ENCODE measurements at places on chromosomes 13 and 19.
A peak's percentile ranks its signal among the peaks of the same experiment; 100 is the strongest.

GRCh38 chr19:14248578-14249011, 42.6 kb upstream of the ADGRL1 start:
- peak; percentile 36 for DNase-seq

- DNase-seq = no peak
Measured at GRCh38 chr13:20472531-20472930, 53.1 kb downstream of the CRYL1 start.

- DNase-seq = no peak
Measured at GRCh38 chr13:84705982-84706710, 823.9 kb upstream of the SLITRK1 start.

GRCh38 chr13:58850161-58850560, 1218.6 kb downstream of the PCDH17 start:
- DNase-seq = no peak

DNA sequence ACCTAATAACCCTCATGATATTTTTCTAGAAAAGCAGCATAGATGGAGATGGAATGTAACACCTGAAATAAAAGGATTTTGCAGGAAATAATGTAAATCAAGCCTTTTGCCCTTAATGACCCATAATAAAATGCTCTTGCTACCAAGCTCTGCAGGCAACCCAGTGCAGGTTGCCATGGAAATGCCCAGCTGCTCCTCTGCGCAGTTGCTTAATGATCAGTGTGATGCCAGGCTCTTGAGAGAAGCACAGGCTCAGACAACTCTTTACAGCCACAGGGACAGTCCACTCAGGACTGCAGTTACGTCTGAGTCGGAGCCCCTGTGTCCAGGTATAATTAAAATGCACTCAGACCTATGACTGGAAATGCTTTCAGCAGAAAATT, 165.5 kb downstream of the LACC1 start:
- DNase-seq = no peak

DNA sequence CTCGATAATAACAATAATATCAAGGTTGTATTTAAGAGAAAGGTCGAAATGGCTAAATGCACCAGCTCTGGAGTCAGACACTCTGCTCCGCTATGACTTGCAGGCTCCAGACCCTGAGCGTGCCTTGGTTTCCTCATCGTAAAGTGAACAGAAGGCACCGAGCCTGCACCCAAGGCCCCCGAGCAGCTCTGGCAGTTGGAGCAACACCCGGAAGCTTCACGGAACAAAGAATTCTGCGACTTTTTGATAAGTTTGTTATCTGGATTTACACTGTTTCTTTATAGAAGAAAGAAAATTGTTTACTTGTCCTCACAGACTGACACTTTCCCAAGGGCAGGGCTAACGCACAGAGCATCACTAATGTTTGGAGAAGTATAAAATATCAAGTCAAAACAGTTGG, 4.4 kb downstream of the GRTP1 start:
- no peak for DNase-seq

- no peak for DNase-seq
Measured at GRCh38 chr13:48334534-48335127, 31.1 kb downstream of the RB1 start.

DNA sequence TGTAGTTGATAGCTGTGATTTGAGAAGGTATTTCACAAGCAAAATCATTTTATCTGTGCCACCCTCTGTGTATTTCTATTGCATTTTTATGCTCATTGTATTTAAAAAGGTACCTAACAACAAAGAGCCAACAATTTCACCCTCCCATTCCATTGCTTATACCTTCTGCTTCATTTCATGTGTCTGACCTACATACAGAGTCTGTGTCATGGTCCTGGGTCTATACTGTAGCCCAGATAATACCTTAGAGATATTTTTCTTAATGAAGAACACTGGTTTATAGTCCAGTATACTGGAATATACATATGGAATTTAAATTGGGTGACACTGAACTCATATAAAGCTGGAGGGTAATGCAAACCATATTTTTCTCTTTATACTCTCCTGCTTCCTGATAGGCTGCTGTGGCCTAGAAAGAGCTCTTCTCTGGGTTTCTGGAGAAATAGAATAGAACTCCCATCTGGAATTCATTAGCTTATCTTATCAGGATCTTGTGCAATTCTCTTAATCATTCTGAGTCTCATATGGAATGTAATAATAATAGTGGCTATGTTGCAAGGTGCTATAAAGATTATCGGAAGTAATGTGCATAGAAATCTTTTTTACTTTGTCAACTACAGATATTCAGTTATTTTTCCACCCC, 31.8 kb upstream of the SPART start:
- no peak for DNase-seq

DNA sequence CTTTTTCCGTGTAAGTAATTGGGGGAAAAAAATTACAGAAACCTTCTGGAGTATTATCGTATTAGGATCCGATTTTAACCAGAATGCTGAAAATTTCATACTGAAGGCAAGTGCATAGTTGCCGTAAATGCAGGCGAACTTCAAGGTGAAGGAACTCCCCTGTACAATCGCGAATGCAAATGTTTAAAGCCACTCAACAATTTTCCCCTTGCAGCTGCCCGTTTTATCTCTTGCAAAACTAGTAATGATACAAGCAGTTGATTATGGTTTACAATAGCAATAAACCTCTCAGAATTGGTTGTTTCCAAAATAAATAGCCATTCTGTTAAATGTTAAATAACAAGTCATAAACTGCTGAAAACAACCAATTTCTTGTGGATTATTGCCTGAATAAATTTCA, 105.7 kb downstream of the DNAJC15 start:
- DNase-seq = no peak

- DNase-seq = no peak
Measured at GRCh38 chr13:50990818-50991506, 81.4 kb downstream of the RNASEH2B start.

- DNase-seq = no peak
Measured at GRCh38 chr19:45321848-45322247, 827 bp downstream of the CKM start.

DNA sequence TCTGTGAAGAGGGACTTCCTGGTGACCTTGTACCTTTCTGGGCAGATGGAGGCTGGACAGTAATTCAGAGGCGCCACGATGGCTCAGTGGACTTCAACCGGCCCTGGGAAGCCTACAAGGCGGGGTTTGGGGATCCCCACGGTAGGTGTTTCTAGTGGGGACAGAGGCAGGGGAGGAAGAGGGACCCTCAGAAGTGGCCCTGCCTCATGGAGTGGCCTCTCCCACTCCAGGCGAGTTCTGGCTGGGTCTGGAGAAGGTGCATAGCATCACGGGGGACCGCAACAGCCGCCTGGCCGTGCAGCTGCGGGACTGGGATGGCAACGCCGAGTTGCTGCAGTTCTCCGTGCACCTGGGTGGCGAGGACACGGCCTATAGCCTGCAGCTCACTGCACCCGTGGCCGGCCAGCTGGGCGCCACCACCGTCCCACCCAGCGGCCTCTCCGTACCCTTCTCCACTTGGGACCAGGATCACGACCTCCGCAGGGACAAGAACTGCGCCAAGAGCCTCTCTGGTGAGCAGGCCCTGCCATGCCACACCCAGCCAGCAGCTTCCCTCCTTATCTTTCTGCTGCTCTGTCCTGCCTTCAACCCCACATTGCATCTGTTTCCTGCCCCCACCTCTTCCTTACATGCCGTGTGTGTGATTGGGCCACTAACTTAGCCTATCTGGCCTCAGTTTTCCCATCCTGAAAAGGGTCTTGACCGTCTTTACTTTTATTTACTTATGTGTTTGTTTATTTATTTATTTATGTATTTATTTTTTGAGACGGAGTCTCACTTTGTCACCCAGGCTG, 7.3 kb downstream of the ANGPTL4 start:
- DNase-seq = no peak

- DNase-seq = no peak
Measured at GRCh38 chr19:48194041-48194843, 23.8 kb downstream of the ZSWIM9 start.

- DNase-seq = no peak
Measured at GRCh38 chr13:76832258-76832988, 53.8 kb downstream of the KCTD12 start.

- no peak for DNase-seq
Measured at GRCh38 chr19:29546583-29547190, 20.9 kb downstream of the VSTM2B start.

DNA sequence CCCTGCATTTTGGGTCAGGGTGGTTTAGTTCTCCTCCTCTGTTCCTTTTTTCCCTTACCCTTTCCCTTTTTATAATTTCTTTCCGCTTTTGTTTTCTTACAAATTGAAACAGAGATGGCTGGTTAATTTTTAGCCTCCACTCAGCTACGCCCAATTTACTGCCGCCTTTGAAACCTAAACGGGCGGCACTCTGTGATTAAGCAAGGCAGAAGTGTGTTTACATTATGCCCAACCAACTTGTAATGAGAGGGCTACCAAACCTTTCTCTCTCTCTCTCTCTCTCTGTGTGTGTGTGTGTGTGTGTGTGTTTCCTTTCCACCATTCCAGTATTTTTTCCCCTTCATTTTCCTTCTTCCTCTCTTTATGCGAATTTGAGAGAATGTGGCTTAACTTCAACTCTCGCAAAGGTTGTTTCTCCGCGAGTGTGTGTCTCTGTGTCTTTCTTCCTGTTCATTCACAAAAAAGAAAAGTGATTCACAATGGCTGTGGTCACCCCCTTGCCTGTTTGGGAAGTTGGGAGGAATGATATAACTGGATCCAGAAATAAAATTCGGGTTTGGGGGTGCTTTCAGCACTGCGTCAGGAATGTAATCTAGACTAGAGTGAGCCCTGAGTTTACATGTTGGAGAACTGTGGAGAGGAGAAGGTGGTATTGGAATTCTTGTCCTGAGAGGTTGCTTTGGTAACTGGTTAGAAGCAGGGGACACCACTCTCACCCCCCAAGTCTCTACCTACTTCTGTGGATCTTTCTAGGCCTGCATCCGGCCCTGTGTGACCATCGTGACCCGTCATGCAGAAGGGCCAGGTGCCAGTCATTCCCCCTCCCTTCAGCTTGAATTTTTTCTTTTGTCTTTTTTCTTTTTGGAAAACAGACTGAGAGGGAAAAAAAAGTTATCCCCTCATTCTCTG, 31.4 kb downstream of the NFIX start:
- no peak for DNase-seq

DNA sequence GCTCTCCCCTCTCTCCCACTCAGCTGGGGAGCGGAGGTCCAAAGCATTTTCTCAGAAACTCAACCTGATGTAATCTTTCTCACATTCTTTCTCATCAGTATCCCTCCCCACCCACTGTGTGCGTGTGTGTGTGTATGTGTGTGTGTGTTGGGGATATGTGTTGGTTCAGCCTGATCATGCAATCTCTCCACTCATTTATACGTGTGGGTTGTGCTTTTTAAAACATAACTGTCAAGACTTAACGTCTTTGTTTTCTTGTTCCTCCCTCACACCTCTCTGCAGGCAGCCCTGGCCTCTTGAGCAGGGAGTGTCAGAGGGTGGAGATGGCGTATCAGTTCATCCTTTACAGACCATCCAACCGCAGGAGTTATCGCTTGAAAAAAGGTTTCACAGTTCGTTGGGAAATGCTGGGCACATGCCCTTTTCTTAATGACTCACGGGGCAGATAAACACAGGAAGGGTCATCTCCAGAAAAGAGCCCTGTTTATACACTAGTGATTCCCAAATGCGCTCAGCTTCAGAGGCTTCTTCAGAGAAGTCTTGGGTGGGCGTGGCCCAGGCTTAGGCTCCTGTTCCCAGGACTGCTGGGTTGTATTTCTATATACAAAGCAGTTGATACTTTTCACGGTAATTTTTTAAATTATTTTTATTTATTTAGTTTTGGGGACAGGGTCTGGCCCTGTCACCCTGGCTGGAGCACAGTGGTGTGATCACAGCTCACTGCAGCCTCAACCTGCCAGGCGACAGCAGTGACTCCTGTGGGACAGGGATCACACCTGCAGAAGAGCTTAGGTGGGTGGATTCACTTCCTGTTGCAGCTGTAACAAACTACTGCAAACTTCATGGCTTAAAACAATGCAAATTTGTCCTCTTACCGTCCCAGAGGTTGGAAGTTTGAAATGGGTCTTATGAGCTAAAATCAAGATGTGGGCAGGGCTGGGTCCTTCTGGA, 60.3 kb downstream of the CCDC70 start:
- DNase-seq = no peak

DNA sequence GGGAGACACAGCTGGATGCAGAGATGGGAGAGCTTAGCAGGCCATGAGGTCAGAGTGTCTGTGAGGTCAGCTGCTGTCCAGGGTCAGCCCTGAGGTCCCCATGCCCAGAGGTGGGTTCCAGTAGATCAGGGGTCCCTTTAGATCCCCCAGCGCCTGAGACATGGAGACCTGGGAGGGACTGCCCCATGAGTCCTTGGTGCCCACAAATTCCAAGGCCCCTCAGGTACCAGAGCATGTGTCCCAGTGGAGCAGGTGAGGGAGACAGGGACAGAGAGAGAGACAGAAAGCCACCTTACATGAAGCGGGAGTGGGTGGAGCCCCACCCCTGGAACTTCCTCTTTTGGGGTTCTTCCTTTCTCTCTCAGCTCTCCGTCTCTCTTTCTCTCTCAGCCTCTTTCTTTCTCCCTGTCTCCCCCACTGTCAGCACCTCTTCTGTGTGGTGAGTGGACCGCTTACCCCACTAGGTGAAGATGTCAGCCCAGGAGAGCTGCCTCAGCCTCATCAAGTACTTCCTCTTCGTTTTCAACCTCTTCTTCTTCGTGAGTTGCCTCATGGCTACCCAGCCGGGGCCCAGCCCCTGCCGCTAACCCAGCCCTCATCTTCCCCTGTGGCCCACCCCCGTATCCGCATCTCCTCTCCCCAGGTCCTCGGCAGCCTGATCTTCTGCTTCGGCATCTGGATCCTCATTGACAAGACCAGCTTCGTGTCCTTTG, at the start of gene CD37:
CD37 (plus strand) TSS at position 336 of the 713 bp plus-strand sequence; CDS start at position 471, 135 bp downstream.
- DNase-seq = peak; percentile 48

- no peak for DNase-seq
Measured at GRCh38 chr19:38228491-38229439, 4.7 kb upstream of the DPF1 start.

- no peak for DNase-seq
Measured at GRCh38 chr13:112907871-112908331, 61.1 kb upstream of the MCF2L start.

DNA sequence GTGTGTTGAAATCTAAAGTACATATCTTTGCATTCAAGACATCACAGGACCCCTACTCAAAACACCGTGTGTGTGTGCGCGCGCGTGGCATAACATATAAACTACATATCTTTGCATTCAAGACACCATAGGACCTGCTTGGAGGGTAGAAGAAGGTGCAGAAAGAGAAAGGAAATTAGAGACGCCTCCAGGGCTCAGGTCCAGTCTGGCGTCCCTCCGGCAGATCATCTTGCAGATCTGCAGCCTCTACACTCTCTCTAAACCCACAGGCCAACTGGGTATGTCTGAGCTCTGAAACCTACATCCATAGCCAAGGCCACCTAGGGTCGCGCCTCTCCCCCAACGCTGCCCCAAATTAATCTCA, 659 bp upstream of the PAFAH1B3 start:
- DNase-seq = no peak

- DNase-seq = no peak
Measured at GRCh38 chr19:39941615-39942365, 7.4 kb upstream of the FCGBP start.
